ENCODE measurements at places on chromosomes 3 and 15.

GRCh38 chr15:82950746-82951370, 1.7 kb downstream of the HOMER2 start:
- DNase-seq: no peak

GRCh38 chr3:139523718-139524117, 15.8 kb downstream of the RBP1 start:
- no peak for DNase-seq

- no peak for DNase-seq
These were observed 24.7 kb downstream of the ZNF80 start for GRCh38 chr3:114212646-114213045.

GRCh38 chr3:157079676-157080369, 80.1 kb downstream of the CCNL1 start:
- no peak for DNase-seq

GRCh38 chr3:179299999-179300613, 22.7 kb upstream of the ZNF639 start:
- no peak for DNase-seq

DNA sequence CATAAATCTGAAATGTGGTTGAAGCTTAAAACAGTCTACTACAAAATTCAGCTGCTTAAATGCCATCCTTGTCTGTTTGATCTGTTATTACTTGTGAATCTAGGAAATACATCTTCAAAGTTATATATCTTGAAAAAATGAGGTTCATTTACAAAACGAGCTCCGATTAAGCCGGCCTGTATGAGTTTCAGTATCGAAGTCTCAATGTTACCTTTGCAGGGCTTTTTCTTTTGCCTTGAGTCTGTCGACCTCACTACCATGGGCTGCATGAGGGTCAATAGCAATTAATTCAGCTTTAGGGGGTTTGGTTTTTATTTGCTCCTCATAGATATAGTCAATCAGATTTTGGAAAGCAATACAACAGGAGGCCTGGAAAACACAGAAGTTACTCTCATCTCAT, 23.2 kb downstream of the ERICH6 start:
- DNase-seq: no peak

DNA sequence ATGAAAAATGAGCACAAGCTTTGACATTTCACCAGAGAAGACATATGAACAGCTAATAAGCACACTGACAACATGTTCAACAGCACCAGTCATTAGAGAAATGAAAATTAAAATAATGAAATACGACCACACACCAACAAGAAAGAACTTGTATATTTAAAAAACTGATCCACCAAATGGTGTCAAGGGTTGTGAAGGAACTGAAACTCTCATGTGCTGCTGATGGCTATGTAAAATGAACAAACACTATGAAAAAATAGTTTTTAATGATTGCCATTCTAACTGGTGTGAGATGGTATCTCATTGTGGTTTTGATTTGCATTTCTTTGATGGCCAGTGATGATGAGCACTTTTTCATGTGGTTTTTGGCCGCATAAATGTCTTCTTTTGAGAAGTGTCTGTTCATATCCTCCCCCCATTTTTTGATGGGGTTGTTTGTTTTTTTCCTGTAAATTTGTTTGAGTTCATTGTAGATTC, 193.8 kb downstream of the SCAPER start:
- DNase-seq: no peak

DNA sequence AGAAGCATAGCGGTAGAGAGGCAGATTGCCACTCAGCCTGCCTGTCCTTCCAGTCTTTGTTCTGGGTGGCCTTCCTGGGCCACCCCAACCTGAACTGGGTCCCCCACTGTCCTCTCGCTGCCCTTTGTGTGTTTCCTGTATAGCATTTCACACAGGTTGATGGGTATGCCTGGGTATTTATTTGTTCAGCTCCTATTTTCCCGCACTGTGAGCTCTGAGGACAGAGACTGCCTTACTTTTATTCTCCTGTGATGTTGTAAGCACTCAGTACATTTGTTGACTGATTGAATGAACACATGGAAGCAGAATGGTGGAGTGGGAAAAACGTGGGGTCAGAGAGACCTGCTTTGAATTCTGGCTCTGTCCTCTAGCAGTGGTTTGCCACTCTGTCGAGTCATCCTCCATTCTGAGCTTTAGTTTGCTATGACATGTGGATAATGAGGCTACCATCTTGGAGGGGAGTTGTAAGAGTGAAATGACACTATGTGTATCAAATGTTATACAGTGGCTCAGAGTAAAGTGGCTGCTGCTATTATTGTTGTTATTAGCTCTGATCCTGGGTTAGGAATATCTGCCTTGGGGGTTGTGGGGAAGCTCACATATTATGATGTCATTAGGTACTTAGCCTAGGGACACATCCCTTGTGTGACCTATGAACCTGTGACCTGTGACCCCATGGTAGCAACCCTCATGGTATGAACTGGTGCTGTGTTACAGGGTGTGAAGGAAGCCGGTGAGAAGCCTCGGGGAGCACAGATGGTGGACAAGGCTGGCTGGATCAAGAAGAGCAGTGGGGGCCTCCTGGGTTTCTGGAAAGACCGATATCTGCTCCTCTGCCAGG, 6.4 kb downstream of the PLEKHO2 start:
- DNase-seq: no peak

DNA sequence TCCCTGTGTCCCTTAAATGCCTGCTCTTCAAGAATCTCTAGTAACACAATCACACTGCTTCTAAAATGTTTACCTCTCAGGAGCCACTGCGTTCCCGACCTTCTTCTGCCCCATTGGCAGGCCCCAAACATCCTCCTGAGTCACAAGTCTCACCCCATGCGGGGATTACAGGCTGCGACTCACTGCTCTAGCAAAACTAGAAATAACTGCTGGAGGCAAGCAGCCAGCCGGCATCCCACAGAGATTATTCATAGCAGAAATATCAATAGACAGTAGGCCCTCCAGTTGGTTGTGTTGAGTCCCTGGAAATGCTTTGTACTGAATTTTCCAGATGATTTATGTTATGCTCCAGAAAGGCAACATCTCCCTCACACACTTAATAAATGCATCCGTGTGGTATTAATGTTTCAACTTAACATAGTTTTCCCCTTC, 64.8 kb downstream of the RFTN1 start:
- DNase-seq: no peak

DNA sequence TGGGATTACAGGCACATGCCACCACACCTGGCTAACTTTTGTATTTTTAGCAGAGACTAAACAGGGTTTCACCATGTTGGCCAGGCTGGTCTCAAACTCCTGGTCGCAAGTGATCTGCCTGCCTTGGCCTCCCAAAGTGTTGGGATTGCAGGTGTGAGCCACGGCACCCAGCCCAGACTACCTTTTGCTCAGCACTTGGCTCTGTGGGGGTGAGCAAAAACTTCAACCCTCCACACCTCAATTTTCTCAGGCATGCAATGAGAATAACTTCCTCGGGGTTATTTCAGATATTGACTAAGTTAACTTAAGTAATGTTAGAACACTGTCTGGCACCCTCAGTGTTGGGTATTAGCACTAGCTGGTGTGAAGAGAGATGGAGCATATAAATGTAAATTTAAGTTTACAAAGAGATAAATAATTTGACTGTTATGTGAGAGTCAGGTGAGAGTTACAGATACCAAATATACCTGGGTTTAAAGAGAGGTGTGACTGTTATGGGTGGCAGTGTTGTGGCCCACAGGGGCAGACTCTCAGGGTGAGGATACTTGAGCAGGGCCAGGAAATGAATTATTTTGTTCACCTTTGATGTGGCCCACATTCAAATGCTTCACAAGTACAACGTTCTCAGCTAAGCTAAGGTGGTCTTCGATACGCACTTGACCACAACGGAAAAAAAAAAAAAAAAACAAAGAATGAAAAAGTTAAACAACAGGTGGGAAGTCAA, 29.0 kb downstream of the CPOX start:
- DNase-seq: no peak

GRCh38 chr15:29003191-29003839, 117.5 kb downstream of the APBA2 start:
- no peak for DNase-seq

DNA sequence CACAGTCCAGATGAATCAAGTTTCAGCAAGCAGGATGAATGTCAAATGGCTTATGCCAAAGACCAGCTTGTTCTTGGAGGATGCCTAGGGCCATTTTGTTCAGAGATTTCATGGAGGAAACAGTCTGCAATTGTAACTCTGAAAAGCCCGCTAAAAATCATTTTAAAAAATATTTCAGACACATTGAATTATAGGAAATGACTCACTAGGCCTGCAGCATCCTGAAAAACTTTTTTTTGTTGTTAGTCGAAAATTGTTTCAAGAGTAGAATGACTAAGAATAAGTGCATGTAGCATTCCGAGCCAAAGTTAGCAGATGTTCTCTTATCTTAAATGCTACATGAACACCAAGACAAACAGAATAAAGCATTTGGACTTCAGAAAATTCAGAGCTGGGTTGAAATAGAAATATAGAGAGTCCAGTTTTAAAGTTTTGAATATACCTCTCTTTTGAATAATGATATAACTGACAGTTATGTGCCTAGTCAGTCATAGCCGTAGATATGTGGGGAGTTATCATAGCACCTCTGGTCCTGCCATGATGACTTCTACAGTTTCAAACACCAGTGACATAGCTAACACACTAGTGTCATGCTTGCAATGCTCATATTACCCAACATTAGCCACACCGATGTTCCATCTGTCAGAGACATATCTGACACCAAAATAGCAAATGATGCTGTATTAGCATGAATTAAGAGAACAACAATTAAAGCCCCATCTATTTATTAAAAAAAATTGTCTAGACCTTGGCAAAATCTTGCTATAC, 1462.8 kb upstream of the GBE1 start:
- no peak for DNase-seq

- no peak for DNase-seq
These were observed 41.0 kb downstream of the ZNF609 start for GRCh38 chr15:64501396-64501715.

- no peak for DNase-seq
These were observed 1.5 kb downstream of the LMLN start for GRCh38 chr3:197961582-197961945.

- DNase-seq: no peak
These were observed 189.6 kb upstream of the MCTP2 start for GRCh38 chr15:94041746-94042145.

GRCh38 chr3:106379251-106379750, 510.5 kb upstream of the CBLB start:
- DNase-seq: no peak

DNA sequence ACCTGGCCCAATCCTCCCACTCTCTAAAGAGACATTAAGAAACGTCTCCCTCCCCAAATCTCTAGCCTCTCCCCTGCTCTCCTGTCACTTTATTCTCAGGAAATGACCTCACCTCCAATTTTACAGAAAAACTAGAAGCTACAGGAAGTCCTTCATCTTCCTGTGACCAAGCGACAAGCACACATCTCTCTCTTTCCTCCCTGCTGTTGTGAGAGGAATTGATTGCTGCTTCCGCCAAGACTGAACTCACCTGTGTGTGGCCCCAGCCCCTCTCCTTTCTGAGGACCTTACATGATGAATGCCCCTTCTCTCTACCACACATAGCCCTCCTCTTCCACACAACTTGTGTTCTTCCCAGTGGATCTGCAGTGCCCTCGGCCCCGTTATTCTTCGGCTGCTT, 18.2 kb downstream of the DNAJB8 start:
- DNase-seq: no peak

DNA sequence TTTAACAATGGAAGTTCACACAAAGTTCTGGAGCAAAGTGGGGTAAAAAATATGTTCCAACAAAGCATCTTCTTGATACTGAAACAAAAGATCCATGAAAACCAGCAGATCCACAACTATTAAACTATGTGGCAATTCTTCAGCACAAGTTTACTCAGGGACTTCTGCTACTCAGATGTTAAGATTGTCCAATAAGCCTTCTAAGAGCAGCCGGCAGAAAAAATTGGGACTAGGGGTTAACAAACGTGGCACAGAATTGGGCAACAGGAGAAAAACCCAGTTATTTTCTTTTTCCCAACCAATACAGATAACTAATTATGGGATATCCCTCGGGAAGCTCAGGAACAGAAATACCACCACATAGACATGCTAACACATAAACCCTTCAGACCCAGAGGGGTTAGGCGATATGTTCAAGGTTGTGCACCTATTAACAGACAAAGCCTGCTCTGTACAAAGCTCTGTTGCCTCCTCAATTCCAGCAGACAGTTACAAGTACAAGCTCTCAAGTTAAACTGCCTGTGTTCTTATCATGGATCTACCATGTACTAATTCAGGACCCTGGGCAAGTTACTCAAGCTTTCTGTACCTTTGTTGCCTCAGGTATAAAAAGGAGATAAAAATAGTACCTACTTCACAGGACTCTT, 6.8 kb downstream of the SSR3 start:
- no peak for DNase-seq

GRCh38 chr15:82165948-82166376, 96.6 kb downstream of the EFL1 start:
- no peak for DNase-seq

GRCh38 chr15:56064152-56064551, 70.7 kb upstream of the NEDD4 start:
- no peak for DNase-seq

DNA sequence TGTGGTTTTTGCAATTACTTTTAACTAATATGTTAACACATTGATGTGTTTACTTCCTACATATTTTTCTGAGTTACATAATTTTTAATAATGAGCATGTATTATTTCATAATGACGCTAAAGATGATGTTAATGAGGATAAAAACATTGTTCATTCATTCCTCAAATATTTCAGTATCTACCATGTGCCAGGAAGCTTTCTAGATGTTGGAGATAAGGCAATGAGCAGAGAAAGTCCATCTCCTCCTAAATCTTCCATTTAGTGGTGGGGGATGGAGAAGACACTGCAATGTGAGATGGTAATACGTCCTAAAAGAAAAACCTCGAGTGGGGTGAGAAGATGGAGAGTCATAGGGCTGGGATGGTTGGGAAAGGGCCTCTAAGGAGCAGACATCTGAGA, 132.7 kb downstream of the MYLK start:
- DNase-seq: no peak

- no peak for DNase-seq
These were observed 90.1 kb upstream of the NEO1 start for GRCh38 chr15:72962054-72962702.

GRCh38 chr15:63492541-63493077, 11.8 kb upstream of the USP3 start:
- no peak for DNase-seq

DNA sequence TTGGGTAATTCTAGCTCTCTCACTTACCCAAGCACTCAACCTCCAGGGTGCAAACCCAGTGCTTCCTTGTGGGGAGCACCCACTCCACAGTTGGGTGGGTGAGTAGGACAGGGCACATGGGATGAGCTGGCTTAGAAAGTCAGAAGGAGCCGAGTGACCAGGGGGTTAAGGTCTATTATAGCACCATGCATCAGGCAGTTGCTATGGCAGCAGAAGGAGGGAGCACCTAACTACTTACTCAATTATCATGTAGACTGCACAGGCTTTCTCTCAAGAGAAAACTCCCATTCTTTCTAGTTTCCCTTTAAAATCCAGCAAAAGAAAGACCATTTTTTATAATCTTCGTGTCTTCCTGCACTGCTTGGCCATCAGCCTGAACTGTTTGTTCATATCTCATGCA, 163.0 kb downstream of the OCA2 start:
- DNase-seq: no peak

- no peak for DNase-seq
These were observed 118.1 kb downstream of the EBLN2 start for GRCh38 chr3:73179601-73180000.

All from NCI-H2081 (cell line).